Stimulated activated CD4-positive, alpha-beta T cell treated with anti-CD3 and anti-CD28 coated beads, Interleukin-15, amount 100 ng/mL, for 24 hours (primary cell): ENCODE measurements at places on chromosomes 16 and 17.

DNA sequence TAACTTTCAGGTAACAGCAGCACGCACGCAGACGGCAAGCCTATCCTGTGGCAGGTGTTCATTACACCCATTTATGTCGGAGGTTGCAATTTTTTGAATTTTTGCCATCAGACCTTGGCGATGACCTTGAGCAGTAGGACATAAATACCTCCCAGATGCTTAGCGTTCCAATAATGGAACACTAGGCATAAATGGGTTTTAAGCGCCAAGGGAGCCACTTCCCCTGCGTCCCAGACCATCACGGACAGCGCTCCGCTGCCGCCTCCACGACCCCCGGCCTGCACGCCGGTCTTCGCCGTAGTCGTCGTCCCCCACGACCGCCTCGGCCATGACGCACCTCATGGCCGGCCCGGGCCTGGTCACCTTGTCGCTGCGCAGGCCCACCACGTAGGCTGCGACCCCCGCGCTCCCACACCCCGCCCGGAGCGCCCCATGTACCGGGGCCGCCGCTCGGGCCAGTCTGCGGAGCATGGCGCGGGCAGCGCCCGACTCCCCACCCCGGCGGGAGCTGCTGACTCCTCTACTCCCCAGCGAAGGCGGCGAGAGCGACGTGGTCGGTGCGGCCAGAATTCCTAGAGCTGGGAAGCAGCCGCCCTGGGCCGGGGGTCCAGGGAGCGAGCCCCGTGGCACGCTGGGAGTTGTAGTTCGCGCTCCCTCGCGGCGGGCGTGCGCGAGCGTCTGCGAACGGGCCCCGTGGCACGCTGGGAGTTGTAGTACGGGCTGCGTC, 22.7 kb downstream of the TMEM235 start:
- DNase-seq, result peak; percentile 89

DNA sequence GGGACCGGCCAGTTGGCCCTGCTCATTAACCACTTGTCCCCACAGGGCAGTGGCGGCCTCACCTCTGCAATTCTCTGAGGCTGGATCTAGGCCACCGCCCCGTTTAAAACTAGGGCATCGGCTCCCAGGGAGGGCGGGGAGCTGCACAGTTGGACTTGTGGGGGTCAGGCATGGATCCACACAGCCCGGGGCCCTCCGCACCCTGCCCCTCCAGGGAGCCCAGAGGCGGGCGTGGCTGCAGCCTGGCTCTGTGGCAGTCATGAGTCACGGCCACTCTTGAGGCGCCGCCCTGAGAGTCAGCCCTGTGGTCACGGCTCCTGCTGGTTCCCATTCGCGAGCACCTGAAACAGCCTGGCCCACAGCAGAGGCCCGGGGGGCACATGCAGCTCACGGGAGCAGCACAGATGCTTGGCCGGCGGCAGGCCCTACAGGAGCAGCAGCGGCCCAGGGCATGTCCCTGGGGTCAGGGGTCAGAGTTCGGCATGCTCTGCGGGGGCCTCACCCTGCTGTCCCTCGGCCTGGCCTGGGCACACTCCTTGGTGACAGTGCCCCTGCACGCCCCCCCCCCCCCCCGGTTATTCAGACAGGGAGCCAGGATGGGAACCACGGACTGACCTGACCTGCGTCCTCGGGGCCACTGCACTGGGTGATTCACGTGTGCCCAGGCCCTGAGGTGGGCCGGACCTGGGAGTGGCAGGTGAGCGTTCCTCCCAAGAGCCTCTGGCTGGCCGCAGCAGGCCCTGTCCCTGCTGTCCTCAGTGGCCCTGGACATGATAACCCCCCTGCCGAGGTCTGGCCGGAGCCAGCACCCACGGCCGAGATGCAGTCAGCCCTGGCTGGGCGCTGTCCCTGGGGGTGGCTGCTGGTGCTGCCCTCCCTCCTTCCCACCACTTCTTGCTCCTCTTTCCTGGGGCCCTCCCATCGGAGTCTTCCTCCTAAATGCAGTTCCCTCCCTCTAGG, 8.2 kb downstream of the CAPN15 start:
- no peak for DNase-seq

- DNase-seq, result no peak
Observed at GRCh38 chr17:73987845-73988509, 215.5 kb upstream of the RPL38 start.

DNA sequence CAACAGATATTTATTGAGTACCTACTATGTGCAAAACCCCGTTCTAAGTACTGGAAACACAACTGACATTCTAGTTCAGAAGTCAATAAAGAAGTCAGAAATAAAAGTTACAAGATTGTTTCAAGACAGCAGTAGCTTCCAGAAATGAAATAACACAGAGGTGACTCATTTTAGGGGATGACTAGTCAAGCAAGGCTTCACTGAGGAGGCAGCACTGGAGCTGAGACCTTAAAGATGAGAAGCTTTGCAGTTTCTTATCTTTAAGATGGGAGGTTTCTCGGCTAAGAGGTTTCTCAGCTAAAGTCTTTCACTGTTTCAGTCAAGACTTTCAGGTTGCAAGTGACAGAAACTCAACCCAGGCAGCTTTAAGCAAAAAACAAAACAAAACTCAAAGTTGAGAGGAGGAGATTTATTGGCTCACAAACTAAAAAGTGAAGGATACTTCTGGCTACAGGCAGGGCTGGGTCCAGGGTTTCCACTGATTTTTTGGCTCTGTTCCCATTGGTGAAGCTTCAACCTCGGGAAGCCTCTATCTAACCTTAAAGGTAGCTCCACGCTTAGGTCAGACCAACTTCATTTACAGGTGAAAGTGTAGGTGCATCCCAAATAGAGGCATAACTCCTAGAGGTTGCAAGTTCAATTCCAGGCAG, 7.4 kb upstream of the MMP2 start:
- DNase-seq, result peak; percentile 37
